Stomach (tissue), 19 donors: ENCODE measurements at places on chromosomes 16 and 17. TPM values are rescaled to one million over a fixed set of nuclear protein-coding genes. Genes with fewer than 3 reads are reported as not detected.

The RUNDC3A gene
- 1.3 TPM for total RNA-seq

The C1QL1 gene
- total RNA-seq = 2.2 TPM

The TMEM88 gene
- total RNA-seq = 1.8 TPM

The NACA2 gene
- not detected for total RNA-seq

The SF3B3 gene
- 106 TPM for total RNA-seq

The KRT10 gene
- total RNA-seq = 0.58 TPM

The OR1A1 gene
- not detected for total RNA-seq

The KRT31 gene
- total RNA-seq = not detected

The TMED6 gene
- total RNA-seq = 31.9 TPM

The B9D1 gene
- total RNA-seq = not detected

The VTN gene
- total RNA-seq = not detected

The TOX3 gene
- 7.2 TPM for total RNA-seq

The NGFR gene
- 3.1 TPM for total RNA-seq

The CNTNAP1 gene
- 13.3 TPM for total RNA-seq

The KRT20 gene
- total RNA-seq = not detected

The CCL14 gene
- total RNA-seq = 3.7 TPM

- peak; percentile 78 for DNase-seq
Observed at GRCh38 chr16:89565506-89566372, 5.3 kb downstream of the RPL13 start.

- peak; percentile 95 for DNase-seq
Observed at GRCh38 chr17:68247445-68248198, at the start of gene AMZ2. Gene AMZ2 (plus strand): TSS chr17:68248043. CDS start chr17:68250188, 2,145 bp downstream.

DNA sequence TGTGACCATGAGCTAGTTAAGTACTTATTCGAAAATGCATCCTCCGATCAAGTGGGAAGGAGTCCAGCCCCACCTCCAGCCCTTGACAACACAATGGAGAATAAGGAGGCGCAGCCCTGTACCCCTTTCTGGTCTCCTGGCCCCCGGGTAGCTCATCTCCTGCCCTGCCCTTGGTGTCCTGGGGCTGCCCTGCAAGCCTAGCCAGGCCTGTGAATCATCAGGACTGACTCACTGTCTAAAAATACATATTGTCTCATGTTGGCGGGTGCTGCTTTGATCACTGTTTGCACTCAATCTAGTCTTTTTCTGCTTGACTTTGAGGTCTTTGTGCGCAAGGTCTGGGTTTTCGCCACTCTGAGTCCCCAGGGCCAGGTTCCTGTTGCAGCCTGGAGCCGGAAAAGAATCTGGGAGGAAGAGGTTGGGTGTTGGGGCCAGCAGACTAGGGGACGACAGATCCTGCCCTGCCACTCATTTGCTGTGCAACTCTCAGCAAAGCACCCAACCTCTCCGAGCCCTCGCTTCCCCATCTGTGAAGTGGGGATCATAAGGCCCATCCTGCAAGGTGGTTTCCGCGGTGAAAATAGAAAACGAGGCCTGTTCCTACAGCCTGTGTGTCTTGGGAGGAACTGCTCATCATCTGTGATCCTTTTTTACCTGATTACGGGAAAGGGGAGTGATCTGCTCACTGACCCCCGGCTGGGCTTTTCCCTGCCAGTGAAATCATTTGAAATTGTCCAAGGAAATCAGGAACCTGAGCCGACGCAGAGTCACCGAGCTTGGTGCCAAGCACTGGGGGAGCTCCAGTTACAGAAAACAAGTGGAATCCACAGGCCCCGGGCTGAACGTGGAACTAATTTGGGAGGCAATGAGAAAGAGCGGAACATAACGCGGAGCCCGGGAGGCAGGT, 230.4 kb downstream of the PARN start:
- DNase-seq = no peak

GRCh38 chr16:20995711-20996110, 95.1 kb downstream of the LYRM1 start:
- no peak for DNase-seq

- no peak for DNase-seq
Observed at GRCh38 chr17:79273660-79274059, 199.0 kb downstream of the ENGASE start.

DNA sequence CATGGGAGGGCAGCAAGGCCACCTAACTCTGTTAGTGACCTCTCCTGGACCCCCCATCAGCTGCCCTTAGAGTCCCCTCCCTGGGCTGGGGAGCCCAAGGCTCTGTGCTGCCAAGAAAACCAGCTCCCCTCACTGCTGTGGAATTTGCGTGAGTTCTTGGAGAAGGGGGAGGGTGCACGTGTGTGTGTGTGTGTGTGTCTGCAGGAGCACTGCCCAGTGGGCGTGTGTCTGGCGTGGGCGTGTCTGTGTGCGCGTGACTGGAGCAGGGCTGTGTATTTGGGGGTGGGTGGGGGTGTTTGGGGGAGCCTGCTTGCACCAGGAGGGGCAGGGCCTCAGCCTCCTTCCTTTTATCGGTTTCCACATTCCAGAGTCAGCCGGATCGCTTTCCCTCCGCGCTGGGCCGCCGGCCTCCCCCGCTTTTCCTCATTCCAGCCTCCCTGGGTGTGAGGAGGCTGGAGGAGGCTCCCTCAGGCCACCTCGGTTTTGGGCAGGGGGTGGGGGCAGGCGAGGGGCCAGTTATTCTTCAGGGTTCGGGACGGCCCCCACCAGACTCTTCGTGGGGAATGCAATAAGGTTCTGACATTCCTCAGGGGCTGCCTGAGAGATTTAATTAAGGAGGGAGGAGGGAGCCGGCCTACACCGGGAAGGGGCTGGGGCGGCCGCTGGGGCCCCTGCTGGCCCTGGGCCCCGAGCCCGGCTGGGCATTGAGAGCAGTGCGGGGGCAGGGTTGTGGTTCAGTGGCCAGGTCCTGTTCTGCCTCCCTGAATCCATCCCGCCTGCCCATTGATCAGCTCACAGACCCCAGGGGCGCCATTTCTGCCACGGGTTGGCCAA, 2.5 kb downstream of the VASN start:
- DNase-seq = peak; percentile 83

GRCh38 chr17:28071891-28072606, 29.6 kb downstream of the NLK start:
- no peak for DNase-seq

DNA sequence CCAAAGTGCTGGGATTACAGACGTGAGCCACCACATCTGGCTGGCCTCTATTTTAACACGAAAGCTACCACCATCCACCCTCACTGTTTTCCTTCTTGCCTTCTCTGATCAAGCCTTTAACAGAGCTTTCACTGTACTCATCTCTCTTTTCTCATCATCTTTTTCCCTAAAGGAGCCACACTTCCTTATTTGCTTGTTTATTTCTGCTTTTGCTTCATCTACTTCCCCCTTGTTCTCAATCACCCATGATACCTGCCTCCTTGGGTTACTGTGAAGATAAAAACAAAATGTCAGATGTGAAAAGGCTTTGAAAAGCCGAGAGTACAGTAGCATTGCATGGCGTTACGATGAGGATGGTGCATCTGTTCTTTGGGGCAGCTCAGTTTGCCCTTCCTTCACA, 79.9 kb downstream of the ZNF18 start:
- no peak for DNase-seq

- DNase-seq = no peak
Observed at GRCh38 chr16:11112723-11113348, 143.2 kb downstream of the SOCS1 start.

DNA sequence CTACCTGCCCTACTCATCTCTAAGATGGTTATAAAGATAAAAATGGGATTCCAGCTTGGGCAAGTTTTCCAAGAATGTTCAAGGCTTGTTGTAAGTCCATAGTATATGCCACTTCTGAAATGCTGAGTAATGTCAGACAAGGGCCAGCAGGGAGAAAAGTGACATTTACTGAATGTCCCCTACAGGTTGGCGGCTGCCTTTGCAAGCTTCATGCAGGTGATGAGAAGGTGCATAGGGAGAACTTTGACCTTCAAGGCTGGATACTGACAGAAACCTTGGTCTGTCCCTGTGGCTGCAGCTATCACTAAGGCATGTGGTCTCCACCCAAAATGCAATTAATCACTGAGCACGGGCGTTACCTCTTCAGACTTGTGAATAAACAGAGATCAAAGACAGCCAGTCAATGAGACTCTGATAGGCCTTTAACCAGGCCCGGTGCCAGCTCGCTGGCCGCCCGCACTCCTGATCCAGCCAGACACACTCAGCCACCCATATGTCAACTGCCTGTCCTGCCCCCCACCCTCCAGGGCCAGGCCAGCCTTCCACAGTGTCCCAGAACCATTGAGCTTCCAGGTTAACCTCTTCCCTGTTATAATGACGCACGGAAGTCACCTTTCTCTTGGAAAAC, 26.8 kb upstream of the AXIN2 start:
- DNase-seq = peak; percentile 84

DNA sequence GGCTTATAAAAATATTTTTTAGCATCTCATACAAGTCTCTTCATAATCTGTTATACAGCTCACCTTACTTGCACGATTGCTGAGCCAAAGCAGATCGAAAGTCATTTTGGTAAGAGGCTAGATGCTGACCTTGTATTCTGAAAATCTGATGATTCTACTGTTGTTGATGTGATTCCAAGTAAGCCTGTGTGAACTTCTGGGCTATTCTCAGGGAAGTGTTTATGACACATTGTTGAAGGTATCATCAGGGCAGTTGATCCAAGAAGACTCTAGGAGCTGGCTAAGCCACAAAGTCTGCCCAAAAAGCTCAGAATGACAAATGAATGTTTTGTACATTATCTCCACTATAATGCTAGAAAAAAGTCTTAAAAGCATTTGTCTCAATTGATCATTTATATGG, 16.0 kb downstream of the OMG start:
- no peak for DNase-seq

GRCh38 chr16:67678354-67679023, 11.9 kb downstream of the C16orf86 start:
- DNase-seq = peak; percentile 42

DNA sequence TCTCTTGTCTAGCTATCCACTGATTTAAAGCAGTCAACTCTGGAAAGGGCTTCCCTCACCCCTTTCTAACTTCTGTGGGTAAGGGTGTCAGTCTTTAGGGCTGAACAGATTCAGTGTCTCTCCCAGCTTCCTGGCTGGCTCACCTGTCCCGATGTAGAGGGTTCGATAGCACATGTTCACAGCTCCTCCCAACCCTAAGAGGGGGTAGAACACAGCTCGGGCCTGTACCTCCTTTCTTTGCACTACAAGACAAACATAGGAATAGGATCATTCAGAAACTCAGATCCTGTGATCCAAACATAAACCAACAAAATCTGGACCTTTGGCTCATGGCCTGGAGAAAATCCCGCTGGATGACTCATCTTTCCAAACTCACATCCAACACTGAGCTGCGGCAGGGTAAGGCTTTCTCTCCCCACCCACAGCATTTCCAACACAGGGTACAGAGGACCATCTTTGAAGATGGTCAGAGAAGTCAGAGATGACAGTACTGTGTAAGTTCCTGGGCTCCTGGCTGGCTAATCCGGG, 5.8 kb upstream of the DHRS13 start:
- peak; percentile 71 for DNase-seq

GRCh38 chr17:57544834-57545463, 200.2 kb downstream of the CCDC182 start:
- no peak for DNase-seq

- peak; percentile 74 for DNase-seq
Observed at GRCh38 chr17:59963738-59964481, 630 bp downstream of the RNFT1 start.

GRCh38 chr17:66535611-66536010, 233.2 kb downstream of the PRKCA start:
- DNase-seq = no peak

- DNase-seq = no peak
Observed at GRCh38 chr16:6103561-6103960, 1006.0 kb upstream of the EEF2KMT start.

- peak; percentile 28 for DNase-seq
Observed at GRCh38 chr17:54085934-54086333, 263.2 kb downstream of the KIF2B start.

GRCh38 chr16:85913141-85913601, 14.2 kb downstream of the IRF8 start:
- no peak for DNase-seq

DNA sequence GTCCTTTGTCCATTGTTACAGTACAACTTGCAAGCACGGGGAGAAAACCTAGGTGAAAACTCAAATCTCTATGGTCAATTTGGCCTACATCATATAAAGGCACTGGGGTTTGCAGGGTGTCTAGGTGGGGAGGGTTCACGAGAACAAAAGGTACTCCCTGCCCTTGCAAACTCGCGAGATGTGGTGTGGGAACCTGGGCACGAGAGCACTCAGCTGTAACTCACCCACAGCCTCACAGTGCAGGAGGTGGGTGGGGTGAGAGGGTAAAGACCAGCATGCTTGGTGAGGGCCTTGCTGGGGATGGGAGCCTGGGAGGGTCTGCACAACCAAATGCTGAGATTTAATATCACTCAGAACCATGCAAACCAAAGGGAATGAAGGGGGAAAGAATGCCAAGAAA, 18.4 kb upstream of the ZNF594 start:
- no peak for DNase-seq

DNA sequence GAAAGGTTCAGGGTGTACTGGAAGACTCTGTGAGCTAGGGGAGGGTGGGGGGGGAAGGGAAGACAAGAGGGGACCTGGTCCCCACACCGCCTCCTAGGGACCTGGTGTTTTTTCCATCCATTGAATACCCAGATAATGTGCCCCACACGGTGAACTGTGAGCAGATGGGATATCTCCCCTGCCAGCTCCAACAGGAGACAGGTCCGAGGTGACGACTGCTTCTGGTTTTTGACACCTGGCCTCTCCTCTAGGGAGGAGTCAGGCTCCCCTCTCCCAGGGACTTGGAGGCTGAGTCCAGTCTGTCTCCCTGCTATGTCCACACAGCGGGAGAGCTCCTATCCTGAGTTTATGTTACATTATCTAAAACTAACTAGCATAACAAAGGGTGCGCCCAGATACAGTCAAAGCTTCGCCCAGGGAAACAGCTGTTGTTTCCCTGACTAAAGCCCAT, 1.8 kb downstream of the MARVELD3 start:
- no peak for DNase-seq

- DNase-seq = no peak
Observed at GRCh38 chr16:16169615-16170014, 53.7 kb downstream of the ABCC6 start.

- DNase-seq = no peak
Observed at GRCh38 chr16:5841974-5842373, 744.4 kb upstream of the EEF2KMT start.

DNA sequence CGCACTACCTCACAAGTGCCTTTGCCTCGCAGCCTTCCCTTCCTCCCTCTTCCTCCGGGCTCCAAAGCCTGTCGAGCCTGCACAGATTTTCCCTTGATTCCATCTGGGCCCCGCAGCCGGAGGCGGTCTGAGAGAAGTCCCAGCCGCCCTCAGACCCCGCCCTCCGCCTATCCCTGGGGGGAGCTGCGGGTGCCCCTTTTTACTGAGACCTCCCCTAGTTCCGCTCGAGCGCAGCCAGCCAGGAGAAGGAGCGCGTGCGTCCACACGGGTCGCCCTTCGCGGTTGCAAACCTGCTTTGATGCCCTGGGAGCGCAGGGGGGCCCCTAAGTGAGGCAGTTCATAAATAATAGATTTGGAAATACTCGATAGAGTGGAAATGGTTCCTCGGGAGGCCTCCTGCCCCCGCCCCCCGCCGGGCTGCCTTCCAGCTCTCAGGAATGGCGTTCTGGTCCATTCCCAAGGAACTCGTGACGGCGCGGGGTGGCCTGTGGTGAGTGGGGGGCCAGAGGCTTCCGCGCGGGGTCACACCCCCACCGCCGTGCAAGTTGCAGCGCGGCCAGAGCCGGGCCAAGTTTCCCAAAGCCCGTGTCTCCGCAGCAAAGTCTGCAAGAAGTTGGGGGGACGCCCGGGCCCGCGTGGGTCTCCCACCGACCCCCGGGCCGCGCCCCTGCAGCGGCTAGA, 610 bp downstream of the C16orf74 start:
- peak; percentile 85 for DNase-seq

GRCh38 chr16:30874244-30874820, 19.5 kb downstream of the BCL7C start:
- DNase-seq = no peak

- no peak for DNase-seq
Observed at GRCh38 chr17:332558-333322, 19.9 kb downstream of the RPH3AL start.
